Activated effector memory CD4-positive, alpha-beta T cell treated with anti-CD3 and anti-CD28 coated beads, Interleukin-2, amount 50 U/mL, for 16 hours (primary cell): ENCODE measurements at places on chromosomes 12 and 14.
A peak's percentile ranks its signal among the peaks of the same experiment; 100 is the strongest.

DNA sequence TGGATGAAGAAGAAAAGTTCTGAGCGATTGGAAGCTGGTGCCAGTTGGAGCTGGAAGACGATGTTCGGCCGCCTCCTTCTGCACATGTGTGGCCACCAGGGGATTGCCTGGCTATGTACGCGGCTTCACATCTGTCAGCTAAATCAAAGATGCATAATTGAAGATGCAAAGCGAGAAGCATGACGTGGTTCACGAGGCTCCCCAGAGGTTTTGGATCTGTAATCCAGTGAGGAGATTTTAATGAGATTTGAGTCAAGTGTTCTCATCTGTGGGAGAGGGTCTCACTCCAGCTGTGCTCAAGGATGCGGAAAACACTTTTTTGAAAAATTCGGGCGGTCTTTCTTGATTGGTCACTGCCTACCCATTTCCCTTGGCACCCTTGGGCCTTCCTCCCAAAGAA lies 94.6 kb downstream of the PAX9 start:
- no peak for DNase-seq

DNA sequence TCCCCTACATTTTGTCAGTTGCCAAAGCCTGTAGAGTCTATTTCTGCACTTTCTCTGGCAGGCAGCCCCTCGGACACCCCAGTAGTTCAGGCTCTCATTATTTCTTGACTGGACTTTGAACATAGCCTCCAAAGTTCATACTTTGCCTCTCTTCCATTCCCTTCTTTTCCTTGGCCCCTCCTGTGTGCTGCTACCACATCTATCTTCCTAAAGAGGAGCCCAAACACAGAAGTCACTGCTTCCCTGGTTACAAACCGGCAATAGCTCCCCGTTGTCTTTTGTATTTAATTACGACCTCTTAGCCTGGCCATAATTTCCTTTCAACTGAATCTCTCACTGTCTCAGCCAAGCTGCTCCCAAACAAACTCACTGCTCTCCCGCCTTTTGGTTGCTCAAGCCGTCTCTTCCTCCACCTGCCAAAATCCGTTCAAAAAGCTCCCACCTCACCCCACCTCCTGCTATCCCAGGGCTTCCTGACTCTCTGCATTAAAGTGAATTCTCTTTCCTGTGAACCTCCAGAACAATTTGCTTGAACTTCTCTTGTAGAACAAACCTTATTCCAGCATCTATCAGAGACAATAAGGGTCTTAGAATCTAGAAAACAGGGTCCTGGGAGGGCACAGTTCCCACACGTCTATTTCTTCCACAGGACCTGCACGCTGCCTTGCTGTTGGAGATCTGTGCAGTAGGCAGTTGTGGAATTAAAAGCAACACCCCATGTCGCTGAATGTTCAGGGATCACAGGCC lies 46.9 kb downstream of the PRMT8 start:
- DNase-seq = no peak

DNA sequence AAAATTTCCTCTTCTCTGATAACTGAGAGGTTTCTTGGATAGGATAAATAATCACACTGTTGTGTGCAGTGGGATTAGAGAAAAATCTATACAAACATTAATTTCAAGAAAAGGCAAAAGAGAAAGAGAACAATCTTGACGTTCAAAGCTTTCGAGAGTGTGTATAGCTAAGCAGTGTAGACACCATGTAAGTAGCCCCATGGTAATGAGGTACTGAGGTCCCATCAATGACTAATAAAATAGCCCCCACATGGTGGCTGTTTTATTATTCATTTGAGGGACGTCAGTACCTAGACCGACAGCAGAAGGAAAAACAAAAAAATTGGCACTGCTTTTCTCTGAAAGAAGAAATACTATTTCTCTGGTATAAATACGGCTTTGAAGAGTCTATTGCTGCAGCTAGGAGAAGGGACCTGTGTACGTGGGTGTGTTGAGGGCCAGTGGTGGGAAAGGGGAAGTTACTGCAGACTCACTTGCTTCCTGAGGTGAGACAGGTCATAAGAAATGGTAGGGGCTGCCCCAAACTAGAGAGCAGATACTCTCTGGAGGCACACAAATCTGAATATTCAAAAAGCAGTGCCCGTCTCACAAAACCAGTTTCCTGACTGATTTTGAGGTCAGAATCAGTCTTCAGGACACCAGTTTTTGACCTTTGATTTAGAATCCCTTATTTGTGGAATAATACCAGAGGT lies 339.8 kb downstream of the EMP1 start:
- DNase-seq = no peak

GRCh38 chr12:115993737-115994136 lies 283.8 kb downstream of the MED13L start:
- DNase-seq = no peak

DNA sequence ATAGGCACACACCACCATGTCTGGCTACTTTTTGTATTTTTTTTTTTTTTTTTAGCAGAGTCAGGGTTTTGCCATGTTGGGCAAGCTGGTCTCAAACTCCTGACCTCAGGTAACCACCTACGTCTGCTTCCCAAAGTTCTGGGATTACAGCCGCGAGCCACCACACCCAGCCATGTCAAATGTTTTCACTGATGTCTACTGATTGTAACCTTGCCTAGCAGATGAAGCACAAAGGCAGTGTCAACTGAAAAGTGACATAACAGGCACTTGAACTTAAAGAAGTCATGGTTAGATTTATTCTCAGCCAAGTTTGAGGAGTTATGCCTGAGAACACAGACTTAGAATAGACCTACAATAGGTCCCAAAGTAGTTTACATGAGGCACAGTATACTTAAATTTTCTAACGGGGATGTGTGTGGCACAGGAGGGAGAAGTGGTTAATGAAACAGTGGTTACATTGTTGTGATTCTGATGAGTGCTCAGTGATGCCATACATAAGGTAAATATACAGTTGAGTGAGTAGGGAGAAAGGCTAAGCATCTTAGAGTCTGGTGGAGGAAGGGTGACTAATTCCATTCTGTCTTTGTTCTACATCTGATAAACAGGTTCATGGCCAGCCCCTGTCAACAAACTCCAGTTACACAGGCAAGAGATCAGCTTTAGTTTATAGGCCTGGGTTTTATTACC lies 12.6 kb upstream of the RNASE4 start:
- DNase-seq = no peak

DNA sequence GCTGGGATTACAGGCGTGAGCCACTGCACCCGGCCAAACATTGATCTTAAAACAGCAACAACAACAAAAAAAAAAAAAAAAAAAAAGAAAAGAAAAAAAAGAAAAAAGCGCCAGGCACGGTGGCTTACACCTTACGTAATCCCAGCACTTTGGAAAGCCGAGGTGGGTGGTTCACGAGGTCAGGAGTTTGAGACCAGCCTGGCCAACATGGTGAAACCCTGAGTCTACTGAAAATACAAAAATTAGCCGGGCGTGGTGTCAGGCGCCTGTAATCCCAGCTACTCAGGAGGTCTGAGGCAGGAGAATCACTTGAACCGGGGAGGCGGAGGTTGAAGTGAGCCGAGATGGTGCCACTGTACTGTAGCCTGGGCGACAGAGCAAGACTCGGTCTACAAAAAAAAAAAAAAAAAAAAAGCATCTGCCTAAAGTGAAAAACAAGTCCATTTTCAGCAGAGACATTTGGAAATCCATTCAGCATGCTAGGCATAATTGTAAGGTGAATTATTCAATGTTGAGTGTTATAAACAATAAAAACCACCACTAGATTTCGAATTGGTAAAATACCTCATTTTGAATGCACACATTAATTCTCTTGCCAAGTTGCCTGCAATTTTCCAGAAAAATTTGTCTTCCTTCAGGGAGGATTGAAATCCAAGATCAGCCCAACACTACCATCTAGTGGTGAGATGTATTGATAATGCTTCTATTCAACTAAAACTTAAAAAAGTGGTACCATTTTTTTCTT lies 8.0 kb upstream of the CERS5 start:
- no peak for DNase-seq

DNA sequence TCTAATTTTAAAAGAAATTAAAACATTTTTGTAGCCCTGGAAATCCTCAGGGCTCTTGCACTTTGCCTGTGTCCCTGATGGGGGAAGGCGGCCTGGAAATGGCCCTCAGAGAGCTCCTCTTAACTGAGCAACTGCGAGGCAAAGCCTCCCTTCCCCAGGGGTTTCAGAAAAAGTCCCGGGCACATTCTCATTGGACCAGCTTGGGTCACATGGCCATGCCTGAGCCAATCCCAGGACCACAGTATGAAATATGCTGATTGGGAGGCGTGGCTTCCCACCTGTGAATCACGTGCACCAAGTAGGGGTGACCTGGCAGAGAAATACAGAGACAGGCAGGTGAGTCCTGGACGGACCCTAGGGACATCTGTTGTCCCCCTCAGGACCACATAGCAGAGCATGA lies 90.4 kb upstream of the SFSWAP start:
- no peak for DNase-seq

DNA sequence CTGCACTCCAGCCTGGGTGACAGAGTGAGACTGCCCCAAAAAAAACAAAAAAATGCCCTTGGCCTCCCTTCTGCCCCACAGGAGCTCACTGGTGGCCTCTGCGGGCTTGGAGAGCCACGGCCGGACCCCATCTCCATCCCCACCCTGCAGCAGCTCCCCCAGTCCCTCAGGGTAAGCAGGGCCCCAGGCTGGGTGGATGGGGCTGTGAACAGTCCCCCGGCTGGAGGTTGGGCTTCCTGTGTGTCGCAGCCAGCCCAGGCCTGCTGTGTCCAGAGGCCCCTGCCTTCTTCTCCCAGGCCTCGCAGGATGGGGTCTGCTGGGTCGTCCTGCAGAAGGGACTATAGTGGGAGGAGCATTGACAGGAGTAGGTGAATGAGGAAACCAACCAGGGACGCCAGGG lies 15.4 kb upstream of the PUS1 start:
- DNase-seq = no peak

- no peak for DNase-seq
Measured at GRCh38 chr14:96790706-96791105, 6.5 kb upstream of the VRK1 start.

DNA sequence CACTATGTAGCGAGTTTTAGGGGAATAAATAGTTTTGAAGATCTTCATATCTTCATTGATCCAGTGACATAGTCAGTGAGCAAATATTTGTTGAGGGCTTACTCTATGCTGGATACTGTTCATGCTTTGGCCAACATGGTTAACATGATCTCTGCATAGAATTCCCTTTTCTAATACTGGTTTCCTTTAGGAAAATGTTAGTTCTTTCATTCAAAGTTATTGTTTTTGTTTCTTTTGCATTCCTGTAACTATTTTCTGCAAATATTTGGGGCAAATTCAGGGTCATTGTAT lies 226.5 kb downstream of the C12orf50 start:
- no peak for DNase-seq

DNA sequence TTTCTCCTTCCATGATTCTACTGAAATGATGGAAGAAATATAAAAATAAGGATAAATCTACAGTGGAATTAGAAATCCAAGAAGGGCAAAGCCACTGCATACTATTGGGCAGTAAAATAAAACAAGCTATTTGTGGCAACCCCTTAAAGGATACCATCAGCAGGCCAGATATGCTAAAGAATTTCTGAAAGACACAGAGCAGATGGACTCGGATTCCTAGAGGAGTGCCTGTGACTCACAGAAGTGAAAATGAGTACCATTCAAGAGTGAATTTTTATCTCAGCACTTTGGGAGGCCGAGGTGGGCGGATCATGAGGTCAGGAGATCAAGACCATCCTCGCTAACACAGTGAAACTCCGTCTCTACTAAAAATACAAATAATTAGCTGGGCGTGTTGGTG lies 318.1 kb downstream of the LRIG3 start:
- DNase-seq = no peak

DNA sequence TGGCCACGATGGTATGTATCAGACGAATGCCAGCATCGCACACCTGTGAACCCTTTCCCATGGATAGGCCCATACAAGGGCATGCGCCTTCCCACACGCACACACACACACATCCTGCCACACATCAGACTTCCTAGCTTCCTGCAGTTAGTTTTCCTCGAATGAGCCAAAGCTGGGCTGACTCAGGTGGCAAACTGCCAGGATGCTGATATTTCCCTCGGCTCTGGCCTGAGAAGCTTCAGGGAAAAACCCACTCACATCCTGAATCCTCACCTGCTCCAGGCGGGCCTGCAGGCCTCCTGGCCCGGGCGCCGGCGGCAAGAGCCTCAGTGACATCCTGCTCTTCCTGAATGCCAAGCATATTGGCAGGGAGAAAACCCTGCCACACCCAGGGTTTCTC lies 22.4 kb downstream of the CALM1 start:
- DNase-seq = peak; percentile 42

- DNase-seq = no peak
Measured at GRCh38 chr12:105228494-105228893, 7.5 kb downstream of the APPL2 start.

DNA sequence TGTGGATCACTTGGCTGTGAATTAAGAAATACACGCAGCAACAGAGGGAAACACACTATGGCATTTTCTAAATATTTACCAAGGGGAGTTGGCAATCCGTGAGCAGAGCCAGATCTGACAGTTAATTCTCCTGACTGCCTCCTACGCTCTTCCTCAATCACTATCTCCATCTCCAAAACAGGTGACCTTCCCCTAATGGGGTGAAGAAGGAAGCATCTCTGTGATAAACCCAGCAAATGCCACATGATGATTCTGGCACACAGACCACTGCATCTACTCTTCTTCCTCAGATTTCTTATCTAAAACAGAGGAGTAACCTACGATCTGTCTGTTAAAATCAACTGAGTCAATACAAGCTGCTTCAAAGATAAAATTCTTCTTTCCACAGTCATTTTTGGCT lies 4.4 kb downstream of the SPTB start:
- no peak for DNase-seq

DNA sequence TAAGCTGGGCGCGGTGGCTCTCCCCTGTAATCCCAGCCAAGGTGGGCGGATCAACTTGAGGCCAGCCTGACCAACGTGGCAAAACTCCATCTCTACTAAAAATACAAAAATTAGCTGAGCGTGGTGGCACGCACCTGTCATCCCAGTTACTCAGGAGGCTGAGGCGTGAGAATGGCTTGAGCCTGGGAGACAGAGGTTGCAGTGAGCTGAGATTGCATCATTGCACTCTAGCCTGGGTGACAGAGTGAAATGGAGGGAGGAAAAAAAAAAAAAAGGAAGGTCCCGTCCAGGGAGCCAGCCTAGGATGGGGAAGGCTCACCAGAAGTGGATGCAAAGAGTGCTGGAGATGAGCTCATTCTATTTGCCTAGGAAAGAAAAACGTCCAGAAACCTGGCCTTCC lies 1.9 kb upstream of the CD27 start:
- no peak for DNase-seq

DNA sequence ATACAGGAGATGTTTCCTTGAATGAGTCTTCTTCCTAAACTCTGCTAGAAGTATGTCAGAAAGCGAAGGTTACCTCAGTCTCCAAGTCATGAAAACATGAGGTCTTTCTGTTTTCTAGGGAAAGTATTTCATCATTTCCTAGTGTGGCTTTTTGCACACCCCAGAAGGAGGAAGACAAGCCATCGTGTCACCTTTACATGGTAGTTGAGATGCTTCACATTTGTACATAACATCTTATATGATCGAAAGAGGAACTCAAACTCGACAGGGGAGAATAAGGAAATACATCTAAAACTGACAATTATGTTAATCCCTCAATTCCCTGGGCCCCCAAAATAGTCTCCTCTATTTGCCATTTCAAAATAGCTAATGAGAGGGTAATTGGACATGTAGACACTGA lies 214.1 kb upstream of the PLEKHG7 start:
- DNase-seq = no peak

GRCh38 chr14:36130186-36130585 lies 46.3 kb downstream of the PTCSC3 start:
- no peak for DNase-seq
